ENCODE measurements at places on chromosomes 1 and 21.

DNA sequence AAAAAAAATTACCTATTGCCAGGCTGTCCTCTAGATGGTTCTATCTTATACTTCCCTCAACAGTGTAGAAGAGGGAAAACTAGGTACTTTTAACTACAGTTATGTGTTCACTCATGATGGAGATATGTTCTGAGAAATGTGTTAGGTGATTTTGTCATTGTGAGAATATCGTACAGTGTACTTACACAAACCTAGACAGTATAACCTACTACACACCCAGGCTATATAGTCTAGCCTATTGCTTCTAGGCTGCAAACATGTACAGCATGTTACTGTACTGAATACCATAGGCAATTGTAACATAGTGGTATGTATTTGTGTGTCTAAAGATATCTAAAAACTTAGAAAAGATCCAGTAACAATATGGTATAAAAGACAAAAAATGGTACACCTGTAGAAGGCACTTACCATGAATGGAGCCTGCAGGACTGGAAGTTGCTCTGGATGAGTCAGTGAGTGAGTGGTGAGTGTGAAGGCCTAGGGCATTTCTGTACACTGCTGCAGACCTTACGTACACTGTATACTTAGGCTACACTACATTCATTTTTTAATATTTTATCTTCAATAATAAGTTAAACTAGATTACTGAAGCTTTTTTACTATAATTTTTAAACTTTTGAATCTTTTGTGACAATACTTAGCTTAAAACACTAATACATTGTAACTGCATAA, 13.2 kb downstream of the MGST3 start:
- DNase-seq = no peak

GRCh38 chr1:33985656-33986055, 121.8 kb downstream of the HMGB4 start:
- DNase-seq = no peak

DNA sequence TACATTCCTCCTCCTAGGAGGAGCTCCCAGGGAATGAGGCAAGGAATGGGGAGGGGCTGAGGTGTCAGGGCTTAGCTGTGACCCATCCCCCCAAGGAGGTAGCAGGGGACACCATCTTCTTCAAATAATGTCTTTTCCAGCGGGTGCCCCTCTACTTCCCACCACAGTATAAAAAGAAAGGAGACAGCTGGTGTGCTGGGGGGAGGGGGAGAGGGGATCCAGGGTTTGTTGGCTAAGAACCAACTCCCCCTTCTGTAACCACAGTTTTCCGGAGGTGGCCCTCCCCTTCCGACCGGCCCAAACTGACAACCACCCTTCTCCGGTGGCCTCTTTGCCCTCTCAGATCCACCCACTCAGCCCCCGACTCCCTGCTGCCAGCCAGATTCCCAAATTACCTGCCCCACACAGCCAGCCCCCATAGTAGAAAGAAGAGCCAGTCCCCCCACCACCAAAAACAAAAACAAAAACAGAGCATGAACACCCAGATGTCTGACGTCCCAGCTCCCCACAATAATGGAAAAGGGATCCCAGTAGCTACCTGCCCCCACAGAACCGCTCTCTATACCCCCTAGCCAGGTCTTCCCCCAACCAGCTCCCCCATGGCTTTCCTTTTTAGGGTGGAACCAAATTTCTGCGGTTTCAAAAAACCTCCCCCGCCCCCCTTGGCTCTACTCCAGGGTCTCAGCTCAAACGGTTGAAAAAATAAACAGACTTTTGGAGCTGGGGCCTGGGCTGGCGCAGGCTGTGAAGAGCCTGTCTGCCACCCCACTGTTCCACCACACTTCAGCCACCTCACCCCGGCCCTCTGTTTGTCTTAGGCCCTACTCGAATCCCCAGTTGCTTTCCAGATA, 2.1 kb downstream of the ARHGEF2 start:
- DNase-seq = no peak

DNA sequence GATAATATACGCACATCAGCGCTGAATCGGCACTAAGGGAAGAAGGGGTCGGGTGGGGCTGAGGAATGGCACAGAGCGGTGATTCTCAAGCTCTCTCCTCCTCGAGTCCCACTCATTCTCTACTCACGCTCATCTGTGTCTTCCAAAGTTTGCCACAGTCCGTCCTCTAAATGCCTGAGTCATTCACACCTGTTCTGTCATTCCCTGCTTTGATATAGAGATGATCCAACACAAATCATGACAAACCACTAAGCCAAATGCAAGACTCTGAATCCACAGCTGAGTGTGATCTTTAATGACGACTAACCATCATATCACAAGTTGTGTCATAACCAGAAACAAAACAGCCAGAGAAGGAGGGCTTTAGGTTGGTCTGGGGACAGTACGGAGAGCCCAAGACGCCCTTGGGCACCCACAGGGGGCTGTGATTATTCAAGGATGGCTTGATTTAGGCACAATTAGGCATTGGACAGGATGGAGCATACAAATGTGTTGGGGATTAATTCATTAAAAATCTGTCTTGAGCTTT, 501.5 kb downstream of the KIF26B start:
- DNase-seq = no peak

GRCh38 chr1:228983231-228983660, 248.0 kb downstream of the RHOU start:
- no peak for DNase-seq

- no peak for DNase-seq
Observed at GRCh38 chr1:203584035-203584434, 42.6 kb upstream of the ATP2B4 start.

DNA sequence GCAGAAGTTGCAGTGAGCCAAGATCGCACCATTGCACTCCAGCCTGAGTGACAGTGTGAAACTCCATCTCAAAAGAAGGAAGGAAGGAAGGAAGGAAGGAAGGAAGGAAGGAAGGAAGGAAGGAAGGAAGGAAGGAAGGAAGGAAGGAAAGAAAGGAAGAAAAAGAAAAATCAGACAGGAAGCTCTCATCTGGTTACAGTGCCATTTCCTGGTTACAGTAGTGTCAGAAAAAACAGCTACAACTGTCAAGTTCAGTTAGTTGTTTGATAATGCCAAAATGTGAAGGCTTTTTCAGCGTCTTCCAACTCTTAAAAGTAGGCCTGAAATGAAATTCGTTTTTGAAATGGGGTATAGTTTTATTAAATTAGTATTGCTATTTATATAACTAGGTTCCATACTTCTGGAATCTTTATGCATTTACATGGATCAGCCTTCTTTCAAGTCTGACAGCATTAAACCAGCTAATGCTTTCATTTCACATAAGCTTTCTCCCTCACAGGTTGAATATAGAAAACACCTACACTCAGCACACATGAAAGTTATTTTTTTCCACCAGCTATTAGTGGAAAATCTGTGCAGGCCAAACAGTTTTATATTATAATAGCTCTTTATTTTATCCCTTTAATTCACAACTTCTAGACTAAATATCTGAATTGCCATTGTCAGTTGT, 21.2 kb downstream of the PTPN22 start:
- DNase-seq = no peak

DNA sequence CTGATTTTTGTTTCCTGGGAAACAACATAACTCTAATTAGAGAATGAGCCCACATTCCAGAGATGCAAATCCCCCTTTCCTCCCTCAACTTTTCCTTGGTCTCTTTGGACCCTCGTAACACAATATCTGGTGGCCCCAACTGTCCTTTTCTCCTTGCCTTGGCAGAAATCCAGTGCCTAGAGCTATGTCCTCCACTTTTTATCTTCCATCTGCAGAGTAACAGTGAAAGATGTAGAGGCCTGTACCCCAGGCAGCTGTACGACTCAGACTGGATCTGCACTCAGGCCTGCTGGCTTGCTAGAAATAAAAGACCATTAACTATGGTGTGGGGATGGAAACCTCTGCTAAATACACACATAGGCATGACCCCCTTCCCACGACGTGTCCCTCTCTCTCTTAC, 72.0 kb downstream of the WARS2 start:
- no peak for DNase-seq

- DNase-seq = no peak
Observed at GRCh38 chr1:94878329-94878728, 48.6 kb downstream of the CNN3 start.

DNA sequence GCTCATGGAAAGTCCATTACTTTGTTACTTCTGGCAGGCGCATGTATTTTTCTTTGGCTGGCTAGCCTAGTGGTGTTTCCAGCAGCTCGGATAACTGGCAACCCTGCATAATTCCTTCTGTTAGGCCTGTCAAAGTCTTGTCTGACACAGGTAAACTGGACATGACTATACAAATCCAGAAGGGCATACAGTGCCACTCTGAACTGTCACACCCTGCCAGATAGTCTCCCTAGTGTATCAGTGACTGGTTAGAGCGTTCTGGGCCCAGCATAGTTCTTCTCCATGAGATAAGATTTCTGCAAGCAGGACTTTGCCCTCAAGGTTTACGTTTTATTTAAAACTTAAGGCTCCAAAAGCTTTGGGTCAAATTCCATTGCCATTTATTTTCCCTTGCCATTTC, 177.7 kb upstream of the GORAB start:
- DNase-seq = no peak

- DNase-seq = no peak
Observed at GRCh38 chr1:159827102-159827490, 423 bp downstream of the SLAMF8 start.

DNA sequence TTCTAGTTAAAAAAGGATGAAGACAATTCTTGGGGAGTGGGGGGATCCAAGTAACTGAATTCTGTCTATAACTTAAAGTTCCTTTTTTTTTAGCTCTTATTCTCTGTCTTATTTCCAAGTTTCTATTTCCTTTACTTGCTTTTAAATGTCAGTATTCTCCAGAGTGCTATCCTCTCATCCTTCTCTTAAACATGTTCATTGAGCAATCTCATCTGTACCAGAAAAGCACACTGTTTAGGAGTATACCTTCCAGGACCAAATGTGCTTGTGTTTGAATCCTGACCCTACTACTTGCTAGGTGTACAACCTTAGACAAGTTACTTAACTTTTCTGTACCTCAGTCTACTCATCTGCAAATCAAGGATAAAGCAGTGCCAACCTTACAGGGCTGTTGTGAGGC, 50.1 kb downstream of the AKT3 start:
- DNase-seq = no peak

DNA sequence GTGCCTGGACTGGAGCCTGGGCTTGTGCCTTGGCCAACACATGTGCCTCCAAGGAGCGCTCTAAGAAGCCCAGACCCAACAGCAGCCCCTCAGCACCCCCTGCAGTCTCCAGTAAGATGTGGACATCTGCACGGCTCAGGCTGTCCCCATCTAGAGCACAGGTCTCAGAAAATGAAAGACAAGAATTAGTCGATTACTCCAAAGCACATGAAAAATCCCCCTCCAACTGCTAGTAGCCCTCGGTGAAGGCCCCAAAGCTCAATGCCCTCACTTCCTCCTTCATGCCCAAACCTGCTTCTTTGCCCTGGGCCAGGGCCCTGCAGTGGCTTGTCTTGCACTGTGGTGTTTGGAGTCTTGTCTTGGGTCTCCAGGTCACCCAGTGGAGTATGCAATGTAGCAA, 21.9 kb upstream of the ERO1B start:
- DNase-seq = no peak

DNA sequence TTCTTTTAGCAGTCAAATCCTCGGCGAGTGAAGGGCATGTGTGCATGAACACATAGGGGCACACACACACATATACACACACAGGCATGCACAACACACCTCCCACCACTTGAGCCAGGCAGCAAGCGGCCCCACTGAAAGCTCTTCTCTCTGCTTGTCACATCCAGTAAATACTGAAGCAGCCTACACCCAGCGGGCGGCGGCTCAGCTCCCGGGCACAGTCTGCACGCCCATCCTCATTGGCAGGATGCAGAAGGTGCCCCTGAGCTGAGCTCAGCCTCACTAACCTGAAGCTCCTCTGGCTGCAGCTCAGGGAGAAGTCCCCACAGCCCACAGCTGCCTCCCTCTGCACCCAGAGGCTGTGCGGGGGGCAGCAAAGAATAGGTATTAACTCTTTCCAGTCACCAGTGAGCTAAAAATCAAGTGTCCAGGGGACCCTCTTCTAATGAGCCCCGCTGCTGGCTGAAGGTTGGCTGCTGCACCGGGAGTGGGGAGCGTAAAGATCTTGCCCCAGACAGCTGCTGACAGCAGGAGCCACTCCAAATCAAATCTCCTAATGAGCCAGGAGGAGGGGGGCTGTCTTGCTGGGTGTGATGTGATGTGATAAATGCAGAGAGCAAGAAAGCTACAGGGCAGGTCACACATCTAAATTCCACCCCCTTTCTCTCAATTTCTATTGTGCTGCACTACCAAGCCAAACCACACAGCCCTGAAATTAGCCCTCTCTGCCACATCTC, 12.5 kb downstream of the RGS8 start:
- DNase-seq = no peak

DNA sequence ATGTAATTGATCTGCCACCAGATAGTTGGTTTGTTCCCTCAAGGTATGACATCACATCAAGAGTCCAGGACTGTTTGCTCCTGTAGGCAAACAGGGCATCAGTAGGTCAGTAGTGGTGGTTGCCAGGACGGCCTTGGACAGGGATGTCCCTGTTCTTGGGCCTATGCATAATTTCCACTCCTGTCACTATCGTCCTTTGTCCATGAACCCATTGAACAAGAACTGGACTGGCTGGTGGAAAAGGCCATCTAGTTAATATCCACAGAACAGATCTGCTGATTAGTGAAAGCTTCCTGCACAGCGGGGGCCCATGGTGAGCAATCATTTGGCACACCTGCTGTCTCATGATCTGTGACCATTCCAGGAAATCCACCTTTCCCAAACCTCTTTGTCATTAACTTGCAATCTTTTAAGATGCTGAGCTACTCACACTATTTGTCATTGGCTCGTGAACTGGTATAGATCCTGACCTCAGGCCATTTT, 12.4 kb upstream of the BSDC1 start:
- no peak for DNase-seq

GRCh38 chr1:225875044-225875815, 7.0 kb downstream of the TMEM63A start:
- no peak for DNase-seq

GRCh38 chr1:66739401-66740157, 12.7 kb upstream of the DYNLT5 start:
- no peak for DNase-seq

DNA sequence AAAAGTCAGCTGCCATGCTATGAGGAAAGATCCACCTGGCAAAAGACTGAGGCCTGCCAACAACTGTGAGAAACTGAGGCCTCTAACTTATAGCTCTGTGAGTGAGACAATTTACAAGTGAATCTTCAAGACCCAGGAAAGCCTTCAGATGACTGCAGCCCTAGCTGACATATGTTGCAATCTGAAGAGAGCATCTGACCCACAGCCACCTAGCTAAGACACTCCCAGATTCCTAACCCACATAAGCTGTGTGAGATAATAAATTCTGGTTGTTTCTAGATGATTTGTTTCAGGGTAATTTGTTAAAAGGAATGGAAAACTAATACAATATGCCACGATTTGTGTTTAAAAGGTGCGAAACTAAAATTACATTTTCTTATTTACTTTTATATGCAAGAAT, 55.1 kb downstream of the HFM1 start:
- no peak for DNase-seq

DNA sequence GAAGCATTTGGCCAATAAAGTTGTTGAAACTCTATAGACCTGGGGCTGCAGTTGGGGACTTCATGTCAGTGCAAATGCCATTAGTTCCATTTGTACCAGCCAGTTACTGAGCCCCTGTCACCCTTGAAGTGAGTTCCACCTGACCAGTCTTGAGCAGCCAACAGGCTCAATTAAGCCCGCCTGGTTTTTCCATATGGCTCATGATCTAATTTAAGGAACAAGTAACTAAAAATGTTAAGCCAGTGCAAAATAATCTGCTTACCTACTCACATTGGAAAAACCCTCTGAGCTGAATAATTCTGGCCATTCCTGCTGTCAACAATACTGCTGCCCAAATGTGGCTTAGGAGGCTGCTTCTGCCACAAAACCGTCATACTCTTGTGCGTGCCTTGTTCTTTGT, 21.6 kb downstream of the NSUN4 start:
- DNase-seq = no peak

- DNase-seq = no peak
Observed at GRCh38 chr1:226185141-226186036, 1.2 kb downstream of the ACBD3 start.
